ENCODE measurements at places on chromosomes 16 and 17. TPM values are rescaled to one million over a fixed set of nuclear protein-coding genes. Genes with fewer than 3 reads are reported as not detected.
A peak's percentile ranks its signal among the peaks of the same experiment; 100 is the strongest.

The PHKB gene
- 16.4 TPM for total RNA-seq

The CD300E gene
- not detected for total RNA-seq

The NHLRC4 gene
- not detected for total RNA-seq

DNA sequence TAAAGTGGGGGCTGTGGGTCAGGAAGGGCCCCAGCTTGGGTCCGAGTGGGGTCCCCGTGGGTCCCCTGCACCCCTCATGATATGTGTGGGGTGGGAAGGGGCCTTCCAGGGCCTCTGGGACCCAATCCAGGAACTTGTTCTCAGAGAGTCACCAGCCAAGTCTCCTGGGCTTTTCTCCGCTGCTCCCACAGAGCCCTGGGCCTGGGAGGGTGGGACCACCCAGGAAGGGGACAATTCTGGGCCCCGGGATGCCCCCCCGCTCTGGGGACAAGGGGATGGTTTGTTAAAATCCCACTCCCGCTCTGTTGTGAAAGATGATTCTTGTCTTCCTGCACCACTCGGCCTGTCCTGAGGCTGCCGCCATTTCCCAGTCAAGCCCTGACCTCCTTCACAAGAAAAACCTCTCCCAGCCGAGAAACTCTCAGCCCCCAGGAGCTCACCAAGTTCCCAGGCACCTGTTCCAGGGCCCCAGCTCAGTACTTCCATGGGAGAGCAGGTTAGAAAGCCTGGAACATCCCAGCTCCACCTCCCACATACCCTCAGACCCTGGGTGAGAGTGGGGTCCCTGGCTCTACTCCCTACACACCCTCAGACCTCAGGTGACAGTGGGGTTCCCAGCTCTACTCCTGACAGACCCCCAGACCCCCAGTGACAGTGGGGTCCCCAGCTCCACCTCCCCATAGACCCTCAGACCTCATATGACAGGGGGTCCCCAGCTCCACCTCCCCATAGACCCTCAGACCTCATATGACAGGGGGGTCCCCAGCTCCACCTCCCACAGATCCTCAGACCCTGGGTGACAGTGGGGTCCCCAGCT, 75.1 kb downstream of the METRNL start:
- no peak for DNase-seq

DNA sequence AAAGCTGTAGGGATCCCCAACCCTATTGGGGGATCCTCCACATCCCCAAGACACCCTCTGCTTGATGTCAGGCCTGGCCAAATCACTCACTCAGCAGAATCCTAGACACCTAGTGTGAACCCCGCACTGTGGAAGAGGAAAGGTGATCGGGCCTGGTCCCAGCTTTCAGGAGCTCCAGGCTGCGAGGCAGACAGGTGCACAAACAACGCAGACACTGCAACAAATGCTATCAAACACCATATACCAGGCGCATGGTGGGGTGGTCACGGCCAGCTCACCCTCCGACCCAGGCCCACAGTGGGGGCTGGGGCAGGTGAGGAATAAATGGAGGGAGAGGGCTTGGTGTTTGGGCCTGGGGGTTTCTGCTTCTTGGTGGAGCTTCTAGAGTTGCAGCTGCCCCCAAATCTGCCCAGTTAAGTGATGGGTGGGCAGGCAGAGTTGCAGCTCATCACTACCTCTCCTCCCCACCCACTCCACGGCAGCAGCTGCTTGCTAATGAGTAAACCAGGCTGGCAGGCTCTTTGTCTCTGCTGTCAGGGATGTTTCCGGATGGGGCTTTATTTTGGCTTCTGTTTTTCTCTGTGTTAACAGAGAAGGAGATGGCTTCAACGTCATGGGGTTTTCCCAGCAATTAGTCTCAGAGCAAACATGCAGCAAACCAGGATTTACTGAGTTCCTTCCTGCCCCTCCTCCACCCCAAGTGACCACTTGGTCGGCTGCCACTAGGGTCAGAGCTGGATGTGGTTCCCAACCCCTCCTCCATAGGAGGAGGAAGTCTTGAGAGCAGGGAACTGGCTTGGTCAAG, 46.6 kb downstream of the PECAM1 start:
- peak; percentile 83 for DNase-seq

DNA sequence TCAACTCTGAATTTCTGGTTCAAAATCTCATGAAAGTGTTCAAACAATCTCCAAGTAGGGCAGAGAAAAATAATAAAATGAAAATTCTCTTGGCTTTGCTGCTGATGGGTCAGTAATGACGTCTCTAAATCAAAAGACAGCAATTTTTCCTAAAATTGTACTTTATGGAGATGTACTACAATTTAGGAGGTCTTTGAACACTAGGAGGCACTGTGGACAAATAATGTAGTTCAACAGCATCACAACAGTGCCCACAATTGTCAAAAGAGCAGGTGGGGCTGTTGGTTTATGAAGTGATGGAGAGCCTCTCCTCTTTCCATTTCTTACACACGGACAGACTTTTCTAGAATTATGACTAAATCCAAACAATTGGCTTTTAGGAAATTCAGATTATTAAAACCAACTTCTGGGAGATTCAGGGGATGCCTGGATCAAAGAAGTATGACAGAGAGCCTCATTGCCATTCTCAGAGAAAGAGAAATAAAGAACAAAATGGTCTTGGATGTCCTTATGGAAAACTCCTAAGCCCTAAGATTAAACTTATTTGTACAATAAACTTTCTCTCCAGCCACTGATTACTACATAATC, 23.8 kb downstream of the EZH1 start:
- DNase-seq: no peak

DNA sequence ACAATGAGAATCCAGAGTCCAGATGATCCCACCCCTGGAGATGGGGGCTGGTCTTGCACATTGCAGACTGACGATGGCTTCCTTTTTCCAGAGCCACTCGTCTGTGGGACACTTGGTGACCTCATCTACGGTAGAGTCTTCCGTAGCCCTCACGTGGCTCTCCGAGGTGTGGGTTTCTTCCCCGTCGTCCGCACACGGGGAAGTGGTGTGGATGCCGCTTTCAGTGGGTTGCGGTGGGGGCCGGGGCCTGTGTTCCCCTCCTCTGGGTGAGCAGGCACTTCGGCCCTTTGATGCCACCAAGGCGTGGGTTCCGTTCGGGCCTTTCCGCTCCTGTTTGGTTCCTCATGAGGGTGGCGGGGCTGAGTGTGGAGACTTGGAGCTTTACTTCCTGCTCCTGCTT, 21.4 kb downstream of the BAIAP2 start:
- no peak for DNase-seq

DNA sequence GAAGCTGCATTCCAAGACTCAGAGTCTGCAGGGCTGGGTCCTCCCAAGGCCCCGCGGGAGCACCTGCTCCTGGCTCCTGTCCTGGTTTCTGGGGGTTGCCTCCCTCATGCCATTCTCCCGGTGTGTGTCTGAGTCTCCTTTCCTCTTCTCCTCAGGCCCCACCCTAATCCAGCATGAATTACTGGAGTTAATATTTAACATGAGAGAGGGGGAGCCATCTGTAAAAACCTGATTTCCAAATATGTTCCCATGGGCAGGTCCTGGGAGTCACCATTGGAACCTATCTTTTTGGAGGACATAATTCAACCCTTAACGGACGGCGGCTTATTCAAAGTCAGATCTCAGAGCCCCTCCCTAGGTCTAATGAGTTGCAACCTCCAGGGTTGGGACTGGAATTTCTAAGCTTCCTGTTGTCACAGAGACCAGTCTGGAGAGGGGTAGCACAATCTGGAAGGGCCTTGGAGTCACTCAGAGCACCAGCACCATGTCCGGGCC, 5.4 kb downstream of the C17orf99 start:
- no peak for DNase-seq

GRCh38 chr16:79093554-79093967, 507.0 kb downstream of the MAF start:
- DNase-seq: no peak

DNA sequence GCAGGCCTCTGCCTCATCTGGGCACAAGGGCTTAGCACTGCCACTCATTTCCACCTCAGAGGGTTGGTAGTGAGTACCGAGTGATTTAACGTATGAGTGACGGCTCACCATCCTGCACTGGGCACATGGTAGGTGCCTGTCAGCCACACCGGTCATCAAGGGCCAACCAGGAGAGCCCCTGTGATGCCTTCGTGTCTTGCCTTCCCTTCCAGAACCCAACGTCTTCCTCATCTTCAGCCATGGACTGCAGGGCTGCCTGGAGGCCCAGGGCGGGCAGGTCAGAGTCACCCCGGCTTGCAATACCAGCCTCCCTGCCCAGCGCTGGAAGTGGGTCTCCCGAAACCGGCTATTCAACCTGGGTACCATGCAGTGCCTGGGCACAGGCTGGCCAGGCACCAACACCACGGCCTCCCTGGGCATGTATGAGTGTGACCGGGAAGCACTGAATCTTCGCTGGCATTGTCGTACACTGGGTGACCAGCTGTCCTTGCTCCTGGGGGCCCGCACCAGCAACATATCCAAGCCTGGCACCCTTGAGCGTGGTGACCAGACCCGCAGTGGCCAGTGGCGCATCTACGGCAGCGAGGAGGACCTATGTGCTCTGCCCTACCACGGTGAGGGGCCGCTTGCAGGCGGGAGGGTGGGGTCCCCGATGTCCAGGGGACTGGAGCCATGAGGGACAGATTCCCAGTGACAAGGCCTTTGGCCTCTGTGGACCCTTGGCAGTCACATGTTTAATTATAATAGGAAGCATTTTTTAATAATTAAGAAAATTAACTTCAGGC, 37.1 kb downstream of the MRC2 start:
- DNase-seq: no peak

GRCh38 chr16:19745286-19746010, 27.4 kb downstream of the IQCK start:
- peak; percentile 38 for DNase-seq

DNA sequence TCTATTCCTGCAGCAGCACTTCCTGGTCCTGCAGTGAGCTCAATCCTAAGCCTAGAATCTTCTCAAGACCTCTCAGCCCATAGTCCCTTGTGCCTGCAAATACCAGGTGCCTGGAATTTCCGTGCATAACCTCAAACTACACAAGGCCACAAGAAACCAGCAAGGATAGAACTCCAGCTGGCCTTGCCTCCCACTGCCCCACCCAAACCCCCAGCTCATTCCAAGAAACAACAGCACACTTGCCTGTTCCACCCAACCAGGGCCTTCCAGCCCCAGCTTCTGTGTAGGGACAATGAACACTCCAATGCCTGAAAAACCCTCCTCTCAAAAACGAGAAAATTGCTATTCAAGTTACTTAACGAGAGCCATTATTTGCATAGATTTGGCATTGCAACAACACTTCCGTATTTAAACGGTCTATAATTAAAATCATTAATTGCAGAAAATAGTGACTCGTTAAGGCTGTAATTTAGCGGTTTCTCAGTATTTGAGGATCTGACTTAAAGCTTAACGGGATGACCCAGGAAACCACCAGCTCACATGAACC, 147.0 kb downstream of the C16orf78 start:
- no peak for DNase-seq

GRCh38 chr16:1443403-1443973, 868 bp downstream of the CCDC154 start:
- no peak for DNase-seq

All from MG63 (cell line).